CD4-positive, CD25-positive, alpha-beta regulatory T cell (primary cell): ENCODE measurements at places on chromosomes 4 and X. TPM values are rescaled to one million over a fixed set of nuclear protein-coding genes. Genes with fewer than 3 reads are reported as not detected.

CDX4 gene
- not detected for total RNA-seq

GPR143 gene
- not detected for total RNA-seq

DNA sequence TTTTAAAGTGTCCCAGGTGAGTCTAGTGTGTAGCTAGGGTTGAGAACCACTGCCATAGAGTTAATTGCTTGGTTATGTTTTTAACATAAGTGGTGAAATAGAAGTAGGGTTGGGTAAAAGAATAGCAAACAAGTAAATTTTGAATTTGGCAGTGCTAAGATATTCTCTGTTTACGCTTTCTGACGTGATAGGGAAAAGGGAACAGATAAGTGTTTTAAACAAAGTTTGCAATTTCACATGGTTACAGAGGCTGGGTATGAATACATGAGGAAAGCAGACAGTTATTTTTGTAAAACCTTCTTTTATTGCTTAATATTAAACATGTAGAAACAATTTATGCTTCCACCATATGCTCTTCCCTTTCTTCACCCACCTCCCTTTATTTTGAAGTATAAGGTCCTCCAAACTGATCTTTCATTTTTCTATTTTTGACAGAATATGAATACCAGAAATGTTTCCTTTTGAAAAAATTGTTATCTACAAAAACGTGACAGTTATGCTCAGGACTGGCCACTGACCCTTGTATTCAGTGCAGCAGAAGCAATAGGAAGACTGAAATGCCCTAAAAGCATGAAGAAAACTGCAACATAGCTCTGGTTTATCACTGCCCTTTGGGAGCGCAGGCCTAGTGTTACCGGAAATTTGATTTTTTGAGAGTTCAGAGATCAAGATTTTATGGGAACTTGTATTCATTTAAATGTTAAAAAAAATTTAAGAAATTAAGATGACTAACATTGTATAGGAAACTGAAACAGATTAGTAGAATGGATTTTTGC is 214.4 kb upstream of the ARSJ start:
- no peaks in the 10 kb centered on the region for H3K27me3 ChIP-seq
- H3K36me3 ChIP-seq, result no peaks in the 10 kb centered on the region
- no peak overlapping the region for H3K4me3 ChIP-seq
- DNase-seq, result no peak
- H3K4me1 ChIP-seq, result no peaks in the 10 kb centered on the region

DNA sequence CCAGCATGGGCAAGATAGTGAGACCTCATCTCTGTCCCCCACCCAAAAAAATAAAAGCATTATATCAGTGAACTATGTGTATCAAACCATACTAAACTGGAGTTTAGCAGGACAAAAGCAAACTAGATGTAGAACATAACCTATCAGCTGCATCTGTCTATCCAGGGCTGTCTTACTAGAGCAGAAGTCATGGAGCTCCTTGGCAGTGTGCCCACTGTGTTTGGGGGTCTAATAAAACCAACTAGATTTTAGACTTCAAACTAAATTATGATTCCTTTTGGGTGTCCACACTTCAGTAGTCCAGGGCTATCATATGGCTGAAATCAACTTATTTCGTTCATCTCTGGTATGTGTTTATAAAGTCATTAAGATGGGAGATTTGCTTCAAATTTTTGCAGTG is 8.3 kb downstream of the SLBP start:
- DNase-seq, result no peak
- H3K27ac ChIP-seq, result peak overlapping the region; percentile 19
- no peak overlapping the region for H3K4me3 ChIP-seq
- peaks cover 62% of the 10 kb centered on the region for H3K36me3 ChIP-seq
- no peaks in the 10 kb centered on the region for H3K27me3 ChIP-seq
- H3K4me1 ChIP-seq, result peaks cover 7% of the 10 kb centered on the region

DGAT2L6 gene
- not detected for total RNA-seq

ADRA2C gene
- total RNA-seq, result not detected

DNA sequence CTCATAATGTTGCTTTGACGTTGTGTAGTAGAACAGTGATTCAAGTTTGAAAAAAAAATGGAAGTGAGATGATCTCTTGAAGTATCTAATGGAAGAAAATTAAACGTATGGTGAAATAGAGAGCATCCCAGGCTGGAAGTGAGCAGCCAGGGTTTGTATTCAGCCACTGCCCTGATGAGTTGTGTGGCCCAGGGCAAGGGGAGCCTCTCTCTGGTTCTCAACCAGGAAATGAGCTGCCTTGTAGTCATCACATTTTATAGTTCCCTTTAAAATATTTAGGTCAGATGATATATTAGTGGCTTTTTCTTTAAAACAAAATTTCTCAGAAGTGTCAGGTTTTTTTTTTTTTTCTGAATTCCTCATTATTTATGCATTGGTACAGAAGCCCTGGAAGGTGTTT is 150.3 kb downstream of the GPAT3 start:
- no peak overlapping the region for H3K4me3 ChIP-seq
- no peaks in the 10 kb centered on the region for H3K36me3 ChIP-seq
- H3K27ac ChIP-seq, result no peak overlapping the region
- no peak for DNase-seq
- no peaks in the 10 kb centered on the region for H3K27me3 ChIP-seq

C4orf36 gene
- total RNA-seq, result not detected

GRCh38 chr4:81404294-81404693 is 67.4 kb downstream of the RASGEF1B start:
- peaks cover 3% of the 10 kb centered on the region for H3K4me1 ChIP-seq
- no peak for DNase-seq
- H3K4me3 ChIP-seq, result no peak overlapping the region
- no peaks in the 10 kb centered on the region for H3K36me3 ChIP-seq
- H3K27ac ChIP-seq, result no peak overlapping the region

DNA sequence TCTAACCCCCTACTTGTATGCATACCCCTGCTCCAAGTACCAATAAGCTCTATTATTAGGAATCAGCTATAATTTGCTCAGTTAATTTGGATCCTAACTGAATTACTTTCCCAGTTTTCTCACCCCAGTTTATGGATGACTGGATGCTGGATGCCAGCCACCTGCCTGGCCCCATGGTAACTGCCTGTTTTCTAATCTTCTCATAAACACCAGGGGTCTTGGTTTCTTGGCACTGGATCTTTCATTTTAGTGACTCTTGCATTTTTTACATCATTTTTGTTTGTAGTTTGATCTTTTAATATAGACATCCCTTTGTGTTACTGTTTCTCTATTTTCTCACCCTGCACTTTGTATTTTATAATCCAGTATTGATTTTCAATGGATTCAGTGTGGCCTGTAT is 246.8 kb downstream of the ADGRL3 start:
- DNase-seq, result no peak
- H3K27ac ChIP-seq, result no peak overlapping the region
- no peaks in the 10 kb centered on the region for H3K27me3 ChIP-seq
- H3K4me1 ChIP-seq, result no peaks in the 10 kb centered on the region
- H3K36me3 ChIP-seq, result no peaks in the 10 kb centered on the region
- H3K4me3 ChIP-seq, result no peak overlapping the region

DBET gene
- total RNA-seq, result not detected

DNA sequence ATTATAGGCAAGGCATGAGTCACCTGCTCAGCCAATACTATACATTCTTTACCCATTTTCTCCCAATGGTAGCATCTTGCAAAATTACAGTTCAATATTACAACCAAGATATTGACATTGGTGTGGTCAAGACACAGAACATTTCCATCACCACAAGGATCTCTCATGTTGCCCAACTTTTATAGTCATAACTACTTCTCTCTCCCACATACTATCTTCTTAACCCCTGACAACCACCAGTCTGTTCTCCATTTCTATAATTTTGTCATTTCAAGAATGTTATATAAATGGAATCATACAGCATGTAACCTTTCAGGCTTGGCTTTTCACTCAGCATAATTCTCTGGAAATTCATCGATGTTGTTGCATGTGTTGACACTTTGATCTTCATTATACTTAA is 144.9 kb downstream of the ENOX2 start:
- H3K27me3 ChIP-seq, result no peaks in the 10 kb centered on the region
- H3K27ac ChIP-seq, result no peak overlapping the region

DNA sequence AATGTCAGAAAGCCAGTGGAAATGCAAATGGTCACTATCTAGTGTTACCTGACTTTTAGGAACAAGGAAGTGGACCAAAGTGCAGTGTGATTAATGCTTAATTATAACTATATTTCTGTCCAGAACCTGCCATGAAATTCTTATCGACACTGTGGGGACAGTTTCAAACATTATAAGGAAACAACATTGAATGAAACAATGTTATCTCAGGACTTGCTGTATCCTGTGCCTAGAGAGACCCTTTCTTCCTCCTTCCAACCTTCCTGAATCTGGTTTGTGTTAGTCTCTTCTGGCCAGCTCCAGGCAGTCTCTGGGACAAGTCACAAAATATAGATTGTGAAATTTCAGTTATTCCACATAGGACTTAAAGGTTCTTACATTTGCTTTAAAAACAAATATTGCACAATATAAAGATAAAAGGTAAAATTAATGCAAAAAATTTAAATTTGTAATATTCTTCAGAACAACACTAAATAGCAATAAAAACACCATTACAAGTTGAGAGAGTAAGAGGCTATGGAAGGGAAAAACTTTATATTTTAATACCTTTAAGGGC is 203.4 kb downstream of the ZNF674 start:
- no peaks in the 10 kb centered on the region for H3K36me3 ChIP-seq
- no peak overlapping the region for H3K4me3 ChIP-seq
- H3K27me3 ChIP-seq, result no peaks in the 10 kb centered on the region
- H3K4me1 ChIP-seq, result no peaks in the 10 kb centered on the region

FHDC1 gene
- 0.20 TPM for total RNA-seq

DNA sequence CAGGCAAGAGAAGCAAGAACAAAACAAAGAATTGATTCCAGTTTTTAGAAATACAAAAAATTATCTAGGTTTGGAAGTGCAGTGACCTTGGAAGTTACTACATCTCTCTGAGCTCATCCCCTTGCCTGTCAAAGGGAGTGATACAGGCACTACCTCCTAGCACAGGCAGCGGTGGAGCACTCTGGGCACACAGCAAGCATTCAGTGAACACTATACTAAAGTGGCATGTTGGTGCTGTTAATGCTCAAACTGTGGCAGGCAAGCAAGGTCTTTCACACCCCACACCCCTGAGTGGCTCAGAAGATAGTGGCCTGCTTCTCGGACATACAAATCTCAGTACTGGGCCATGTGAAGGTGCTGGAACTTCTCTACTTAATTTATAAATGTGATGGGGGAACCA is 51.2 kb downstream of the DRD5 start:
- no peaks in the 10 kb centered on the region for H3K36me3 ChIP-seq
- no peaks in the 10 kb centered on the region for H3K4me1 ChIP-seq
- H3K27ac ChIP-seq, result no peak overlapping the region

SLC16A2 gene
- 0.15 TPM for total RNA-seq

- no peak overlapping the region for H3K27ac ChIP-seq
- H3K27me3 ChIP-seq, result no peaks in the 10 kb centered on the region
- H3K4me3 ChIP-seq, result no peak overlapping the region
- no peaks in the 10 kb centered on the region for H3K36me3 ChIP-seq
- DNase-seq, result no peak
Observed at GRCh38 chr4:156038772-156039171, 85.1 kb upstream of the CTSO start.

GRCh38 chr4:78481180-78481579 is 70.4 kb upstream of the ANXA3 start:
- no peak overlapping the region for H3K4me3 ChIP-seq
- DNase-seq, result no peak
- peaks cover 3% of the 10 kb centered on the region for H3K27me3 ChIP-seq
- H3K27ac ChIP-seq, result no peak overlapping the region

PPP4R3C gene
- not detected for total RNA-seq

TLR10 gene
- total RNA-seq, result 0.44 TPM

- peak overlapping the region; percentile 78 for H3K27ac ChIP-seq
- peaks cover 14% of the 10 kb centered on the region for H3K27me3 ChIP-seq
- H3K4me3 ChIP-seq, result peak overlapping the region; percentile 65
- no peaks in the 10 kb centered on the region for H3K36me3 ChIP-seq
- H3K4me1 ChIP-seq, result peaks cover 50% of the 10 kb centered on the region
- no peak for DNase-seq
Observed at GRCh38 chr4:140151699-140152012, 2.3 kb downstream of the MAML3 start.

GRCh38 chr4:40682290-40683101 is 52.8 kb upstream of the RBM47 start:
- H3K27me3 ChIP-seq, result no peaks in the 10 kb centered on the region
- no peaks in the 10 kb centered on the region for H3K36me3 ChIP-seq
- H3K4me1 ChIP-seq, result no peaks in the 10 kb centered on the region
- no peak overlapping the region for H3K4me3 ChIP-seq
- DNase-seq, result no peak
- H3K27ac ChIP-seq, result no peak overlapping the region

GRCh38 chrX:38859602-38860001 is 58.3 kb downstream of the MID1IP1 start:
- no peak for DNase-seq
- H3K27ac ChIP-seq, result no peak overlapping the region
- no peaks in the 10 kb centered on the region for H3K27me3 ChIP-seq
- H3K36me3 ChIP-seq, result no peaks in the 10 kb centered on the region
- no peaks in the 10 kb centered on the region for H3K4me1 ChIP-seq

- H3K27ac ChIP-seq, result no peak overlapping the region
- H3K27me3 ChIP-seq, result no peaks in the 10 kb centered on the region
- no peak overlapping the region for H3K4me3 ChIP-seq
- H3K36me3 ChIP-seq, result no peaks in the 10 kb centered on the region
- no peaks in the 10 kb centered on the region for H3K4me1 ChIP-seq
Observed at GRCh38 chrX:31550158-31550557, 478.3 kb upstream of the FTHL17 start.

SCRG1 gene
- not detected for total RNA-seq

NLGN4X gene
- not detected for total RNA-seq

- DNase-seq, result no peak
- H3K4me3 ChIP-seq, result peak overlapping the region; percentile 78
- H3K27ac ChIP-seq, result peak overlapping the region; percentile 99
- H3K4me1 ChIP-seq, result peaks cover 58% of the 10 kb centered on the region
- H3K27me3 ChIP-seq, result no peaks in the 10 kb centered on the region
Observed at GRCh38 chr4:77819404-77819842, 255 bp upstream of the CNOT6L start.

DNA sequence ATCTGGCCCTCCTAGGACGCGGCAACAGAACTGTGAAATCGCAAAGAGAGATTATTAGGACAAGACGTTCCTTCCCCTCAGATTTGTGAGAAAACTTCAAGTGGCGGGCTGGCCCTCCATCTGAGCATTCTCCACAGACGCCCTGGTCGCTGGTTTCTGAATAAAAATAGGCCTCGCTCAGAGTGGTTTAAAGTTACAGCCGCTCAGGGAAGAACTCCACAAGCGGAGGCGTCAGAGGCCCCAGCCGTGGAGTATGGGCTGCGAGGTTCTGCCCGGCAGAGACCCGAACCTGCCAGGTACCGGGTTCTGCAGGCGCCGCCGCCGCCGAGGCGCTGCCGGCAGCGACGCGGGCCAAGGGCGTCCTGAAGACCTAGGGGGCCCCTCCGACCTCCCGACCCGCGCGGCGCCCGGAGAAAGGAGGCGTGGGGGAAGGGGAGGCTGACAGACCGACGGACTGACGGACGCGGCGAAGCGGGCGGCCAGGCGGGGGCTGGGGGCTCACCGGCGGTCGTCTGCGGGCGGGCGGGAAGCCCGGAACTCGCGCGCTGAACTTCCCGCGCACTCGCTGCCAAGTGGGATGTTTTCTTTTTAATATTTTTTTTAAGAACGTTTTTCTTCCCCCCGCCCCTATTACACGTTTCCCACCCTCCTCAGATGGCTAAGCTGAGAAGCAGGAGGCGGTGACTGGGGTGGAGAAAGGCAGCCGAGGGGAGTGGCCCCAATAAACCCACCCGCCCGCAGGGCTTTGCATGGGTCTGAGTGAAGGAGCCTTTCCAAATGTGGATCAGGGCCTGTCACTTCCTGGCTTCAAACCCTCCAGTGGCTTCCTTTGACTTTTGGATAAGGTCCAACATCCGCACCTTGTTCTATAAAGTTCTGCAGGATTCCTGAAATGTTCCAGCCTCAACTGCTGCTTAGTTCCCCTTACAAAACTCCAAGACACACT is at the start of gene PABPC4L:
TSS of gene PABPC4L (minus strand) at position 574 of the 946 bp plus-strand sequence. CDS start 770 bp downstream, outside the sequence.
- no peaks in the 10 kb centered on the region for H3K4me1 ChIP-seq
- no peak within 1 kb of the TSS for H3K27ac ChIP-seq
- H3K36me3 ChIP-seq, result no peaks in the 10 kb centered on the region
